ENCODE measurements at places on chromosomes 6 and 20.

DNA sequence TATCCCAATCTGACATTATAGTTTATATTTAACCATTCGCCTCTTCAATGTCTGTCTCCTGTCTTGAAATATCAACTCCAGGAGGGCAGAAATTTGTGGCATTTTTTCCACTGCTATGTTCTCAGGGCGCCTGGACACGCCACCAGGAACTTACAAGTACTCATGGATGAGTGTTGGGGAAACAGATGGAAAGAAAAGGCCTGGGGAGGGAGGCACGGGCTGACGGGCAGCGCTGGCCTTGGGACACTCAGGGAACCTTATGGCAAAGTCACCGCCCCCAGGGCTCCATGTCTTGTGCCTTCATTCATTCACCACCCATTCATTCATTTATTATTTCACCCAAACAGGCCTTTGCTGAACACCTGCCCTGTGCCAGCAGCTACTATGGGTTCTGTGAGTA is 222.9 kb downstream of the PREX1 start:
- no peak for DNase-seq

DNA sequence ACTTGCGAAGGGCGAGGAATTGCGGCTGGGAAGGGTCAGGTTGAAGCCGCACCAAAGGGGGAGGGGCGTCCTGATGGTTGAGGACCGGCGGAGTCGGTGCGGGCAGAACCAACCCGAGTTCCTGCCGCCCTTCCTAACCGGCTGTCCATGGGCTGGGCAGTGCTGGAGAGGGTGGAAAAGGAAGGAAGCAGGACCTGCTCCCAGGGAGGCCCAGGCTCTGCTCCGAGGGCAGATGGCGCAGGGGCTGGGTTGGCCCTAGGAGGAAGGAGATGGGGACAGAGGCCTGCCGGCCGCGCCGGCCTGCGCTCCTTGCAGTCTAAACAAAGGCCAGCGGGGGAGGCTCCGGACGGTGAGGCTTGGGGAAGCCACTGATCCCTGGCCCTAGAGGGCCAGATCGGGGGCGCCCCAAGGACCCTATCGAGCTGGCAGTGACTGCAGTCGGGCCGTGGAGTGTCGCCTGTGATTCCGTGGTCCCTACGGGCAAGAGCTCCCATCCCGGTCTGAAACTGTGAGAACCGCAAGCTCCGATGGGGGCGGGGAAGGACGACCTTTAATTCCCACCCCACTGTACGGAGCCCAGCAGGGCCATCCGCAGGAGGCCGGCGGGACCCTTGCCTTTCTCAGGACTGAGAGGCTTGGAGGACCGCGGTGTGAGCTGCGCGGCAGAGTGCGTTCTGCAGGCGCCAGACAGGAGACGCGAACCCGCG is 39.4 kb downstream of the YTHDF1 start:
- no peak for DNase-seq

DNA sequence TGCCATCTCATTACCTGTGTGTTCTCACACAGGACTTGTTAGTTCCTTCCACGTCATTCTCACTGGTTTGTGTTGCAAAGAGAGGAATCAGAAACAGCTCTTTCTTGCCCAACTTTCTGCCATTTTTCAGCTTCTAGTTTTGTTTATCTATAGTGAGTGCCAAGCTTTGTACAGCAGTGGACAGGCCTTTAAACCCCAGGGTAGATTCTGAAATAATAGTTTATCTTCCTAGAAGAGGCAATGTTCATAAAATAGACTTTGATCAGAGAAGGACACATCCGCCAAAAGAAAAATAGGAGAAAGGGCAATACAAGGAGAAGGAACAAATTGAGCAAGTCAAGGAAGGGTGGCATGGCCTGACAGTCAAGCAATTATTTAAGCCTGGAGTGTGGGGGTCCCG is 17.7 kb upstream of the TMEM30A start:
- no peak for DNase-seq

DNA sequence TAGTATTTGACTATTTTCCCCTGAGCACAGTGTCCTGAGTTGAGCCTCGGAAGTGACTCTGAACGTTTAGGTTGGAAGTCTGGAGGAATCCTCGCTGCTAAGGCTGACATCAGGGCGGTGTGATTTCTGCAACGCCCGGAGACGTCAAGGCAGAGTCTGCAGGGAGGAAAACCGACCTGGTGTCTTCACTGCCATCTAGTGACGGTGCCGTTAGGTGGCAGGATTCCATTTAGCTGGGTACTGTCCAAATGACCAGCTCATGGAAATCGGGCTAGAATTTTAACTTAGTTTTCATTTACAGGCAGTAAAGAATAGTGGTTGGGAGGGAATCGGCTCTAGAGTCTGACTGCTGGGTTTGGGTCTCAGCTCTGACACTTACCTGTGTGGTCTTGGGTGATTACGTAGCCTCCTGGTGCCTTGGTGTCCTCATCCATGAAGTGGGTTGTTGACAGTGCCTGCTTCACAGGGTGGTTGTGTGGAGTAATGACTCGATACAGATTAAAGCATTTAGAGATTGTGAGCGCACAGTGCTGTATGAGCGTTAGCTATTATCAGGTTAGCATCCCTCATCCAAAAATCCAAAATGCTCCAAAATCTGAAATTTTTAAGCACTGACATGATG is 35.0 kb downstream of the FOXF2 start:
- DNase-seq = peak; percentile 28

DNA sequence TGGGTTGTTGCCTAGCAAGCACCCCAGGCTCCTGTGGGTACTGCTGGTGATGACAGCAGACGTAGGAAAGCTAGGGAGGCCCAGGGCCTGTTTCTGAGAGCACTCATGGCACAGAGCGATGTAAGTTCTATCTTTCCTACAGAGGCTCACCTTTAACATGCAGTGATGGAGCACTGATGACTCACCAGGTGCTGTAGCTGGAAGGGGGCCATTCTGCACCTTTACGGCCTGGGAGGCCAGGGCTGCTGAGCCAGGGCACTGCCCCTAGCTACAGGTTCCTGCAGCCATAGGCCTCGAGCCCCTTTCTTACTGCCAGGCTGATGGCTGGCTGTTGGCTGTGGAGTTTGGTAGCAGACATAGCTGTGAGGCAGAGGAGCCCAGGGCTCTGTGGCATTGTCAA is 31.1 kb upstream of the GPR6 start:
- DNase-seq = no peak

DNA sequence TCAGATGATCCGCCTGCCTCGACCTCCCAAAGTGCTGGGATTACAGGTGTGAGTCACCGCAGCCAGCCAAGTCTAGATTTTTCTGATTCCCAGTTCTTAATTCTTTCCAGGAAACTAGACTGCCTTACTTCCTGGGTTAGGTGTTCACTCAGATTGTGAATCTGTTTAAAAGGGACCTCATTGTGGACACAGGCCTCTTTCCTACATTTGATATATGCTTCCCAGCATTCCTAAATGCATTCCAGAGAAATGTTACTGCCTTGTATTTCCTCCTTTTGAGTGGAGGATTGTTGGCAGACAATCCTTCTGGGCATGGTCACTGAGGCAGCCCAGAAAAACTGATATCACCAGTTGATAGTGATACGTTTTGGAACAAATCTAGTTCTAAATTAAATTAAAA is 15.7 kb downstream of the TMEM181 start:
- DNase-seq = no peak

GRCh38 chr20:4089756-4090487 is 74.6 kb upstream of the RNF24 start:
- DNase-seq = no peak

GRCh38 chr6:116136933-116137340 is 11.0 kb upstream of the COL10A1 start:
- DNase-seq = peak; percentile 61

GRCh38 chr20:47774131-47774777 is 11.0 kb downstream of the SULF2 start:
- no peak for DNase-seq

DNA sequence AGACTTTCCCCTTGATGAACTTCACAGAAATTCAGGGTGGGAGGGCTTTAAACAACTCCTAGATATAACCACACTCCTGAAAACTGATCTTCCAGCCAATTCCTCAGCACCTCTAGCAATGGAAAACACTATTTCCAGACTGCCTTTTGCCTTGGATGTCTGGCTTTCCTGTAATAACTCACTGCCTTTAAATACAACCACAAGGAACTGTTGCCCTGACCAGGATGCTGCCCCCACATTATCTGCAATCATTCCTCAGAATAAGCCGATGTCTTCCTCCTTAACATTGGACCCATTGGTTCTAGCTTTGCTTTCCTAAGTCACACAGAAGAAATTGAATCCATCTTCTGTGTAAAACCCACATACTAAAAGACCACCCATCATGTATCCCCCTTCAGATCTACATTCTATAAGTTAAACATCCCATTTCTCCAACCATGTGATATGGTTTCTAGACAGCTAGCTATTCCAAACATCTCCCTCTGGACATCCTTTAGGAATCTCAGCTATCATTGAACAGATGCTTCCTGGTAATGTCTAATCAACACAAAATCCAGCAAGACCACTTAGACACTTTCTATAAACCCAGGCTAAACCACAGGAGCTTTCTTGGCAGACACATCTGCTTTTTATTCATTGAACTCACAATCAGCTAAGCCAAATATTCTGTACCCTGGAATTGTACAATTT is 95.9 kb upstream of the KCNQ5 start:
- no peak for DNase-seq

DNA sequence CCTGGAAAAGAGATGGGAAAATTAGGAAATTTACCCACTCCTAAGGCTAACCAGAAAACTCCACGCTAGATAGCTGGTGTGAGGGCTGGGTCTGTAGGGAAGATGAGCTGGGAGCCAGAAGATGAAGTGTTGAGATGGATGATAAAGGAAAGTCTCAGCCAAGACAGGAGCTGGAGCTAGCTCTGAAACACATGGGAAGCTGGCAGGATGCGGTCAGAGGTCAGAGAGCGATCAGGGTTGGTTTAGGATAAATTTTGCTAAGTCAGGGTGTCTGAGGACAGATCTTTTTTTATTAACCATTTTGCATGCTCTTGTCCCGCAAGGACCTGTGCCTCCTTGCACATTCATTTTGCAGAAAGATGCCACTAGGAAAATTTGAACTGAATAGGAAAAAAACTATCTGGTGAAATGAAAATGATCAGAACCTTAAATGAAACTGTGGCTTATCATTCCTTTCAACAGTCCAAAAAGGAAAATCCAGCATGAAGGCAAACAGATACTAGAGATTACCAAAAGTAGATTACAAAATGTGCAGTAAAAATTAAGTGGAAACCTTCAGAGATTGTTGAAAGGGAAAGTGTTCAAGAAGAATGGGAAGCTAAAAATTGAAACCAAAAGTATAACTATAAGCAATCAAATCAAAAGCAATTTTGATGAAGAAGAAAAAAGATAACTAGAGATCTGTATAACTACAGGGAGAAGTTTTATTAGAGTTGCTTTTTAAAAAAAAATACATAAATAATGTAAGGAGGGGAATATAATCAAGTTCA is 10.7 kb upstream of the EDN1 start:
- DNase-seq = no peak

DNA sequence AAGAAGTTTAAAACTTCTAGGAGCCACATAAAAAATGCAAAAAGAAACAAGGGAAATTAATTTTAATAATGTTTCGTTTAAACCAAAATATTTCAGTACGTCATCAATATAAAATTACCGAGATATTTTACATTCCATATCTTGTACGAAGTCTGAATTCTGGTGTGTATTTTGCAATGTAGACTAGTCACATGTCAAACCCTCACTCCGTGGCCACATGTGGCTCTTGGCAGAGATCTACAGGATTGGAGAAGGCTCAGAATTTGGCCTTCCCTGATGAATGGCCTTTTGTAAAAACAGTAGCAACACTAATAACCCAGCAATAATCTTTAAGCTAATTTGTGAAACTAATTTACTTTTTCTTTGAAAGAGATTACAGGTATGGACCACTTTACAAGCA is 217.1 kb downstream of the PRL start:
- no peak for DNase-seq

GRCh38 chr6:15952231-15953151 is 176.4 kb upstream of the MYLIP start:
- no peak for DNase-seq

DNA sequence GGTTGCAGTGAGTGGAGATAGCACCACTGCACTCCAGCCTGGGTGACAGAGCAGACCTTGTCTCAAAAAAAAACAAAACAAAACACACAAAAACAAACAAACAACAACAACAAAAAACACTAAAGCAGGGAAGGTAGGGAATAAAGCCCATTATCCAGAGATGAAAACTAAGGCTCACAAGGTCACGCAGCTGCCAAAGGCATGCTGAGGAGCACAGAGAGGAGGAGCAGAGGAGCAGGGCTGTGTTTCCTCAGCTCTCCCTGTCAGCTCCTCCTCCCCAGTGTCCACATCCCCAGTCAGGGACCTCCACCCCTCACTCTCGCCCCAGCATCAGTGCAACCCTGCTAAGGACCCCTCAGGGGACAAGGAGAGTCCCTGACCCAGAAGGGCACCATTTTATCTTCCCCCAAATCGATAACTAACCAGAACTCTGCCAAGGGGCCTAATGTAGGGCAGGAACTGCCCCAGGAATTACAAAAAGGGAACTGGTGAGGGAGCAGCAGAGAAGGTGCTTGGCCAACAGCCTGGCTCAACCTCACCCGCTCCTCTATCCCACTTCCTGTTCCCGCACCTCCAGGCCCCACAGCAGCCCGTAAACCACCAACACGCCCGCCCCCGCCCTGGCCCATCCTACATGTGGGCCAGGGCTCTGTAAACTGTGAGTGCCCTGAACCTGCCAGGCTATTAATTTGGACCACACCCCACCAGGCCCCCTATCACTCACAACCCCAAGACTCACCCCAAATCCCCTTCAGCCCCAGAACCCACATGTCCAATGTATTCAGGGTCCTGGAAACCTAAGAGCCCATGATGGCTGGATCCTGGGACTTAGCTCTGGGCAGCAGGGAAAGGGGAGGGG is 9.0 kb downstream of the TEAD3 start:
- no peak for DNase-seq

DNA sequence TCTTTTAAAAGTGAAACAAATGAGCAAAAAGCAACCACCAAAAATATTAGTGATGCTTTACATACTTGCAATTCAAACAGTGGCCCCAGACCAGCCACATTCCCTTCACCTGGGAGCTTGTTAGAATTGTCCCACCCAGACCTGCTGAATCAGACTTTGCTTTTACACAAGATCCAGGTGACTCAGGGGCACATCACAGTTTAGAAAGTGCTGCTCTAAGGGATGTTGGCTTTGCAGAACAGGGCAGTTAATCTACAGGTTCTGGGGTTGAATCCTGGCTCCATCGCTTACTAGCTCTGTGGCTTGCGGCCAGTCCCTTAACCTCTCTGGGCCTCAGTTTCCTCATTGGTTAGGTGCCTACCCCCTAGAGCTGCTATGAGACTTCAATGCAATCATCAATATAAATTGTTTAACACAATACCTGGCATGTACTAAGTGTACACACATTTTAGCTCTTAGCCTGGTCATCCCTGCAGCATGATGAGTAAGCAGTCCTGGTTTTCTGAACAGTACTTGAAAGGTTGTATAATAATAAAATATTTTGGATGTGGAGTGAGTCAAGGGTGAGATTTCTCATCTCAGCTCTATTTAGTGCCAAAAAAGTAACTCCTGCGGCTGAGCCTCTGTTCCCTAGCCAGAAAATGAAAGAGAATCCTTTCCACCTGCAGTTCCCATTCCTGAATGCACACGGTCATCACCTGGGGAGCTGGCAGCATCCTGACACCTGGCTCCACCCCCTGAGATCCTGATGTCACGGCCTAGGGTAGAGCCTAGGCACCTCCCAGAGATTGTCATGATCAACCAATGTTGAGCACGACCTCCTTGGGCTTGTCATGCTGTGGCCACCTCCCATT is 162.7 kb downstream of the ANKRD60 start:
- no peak for DNase-seq

- DNase-seq = no peak
Measured at GRCh38 chr6:30725713-30726505, 5.8 kb downstream of the TUBB start.

Data from activated CD4-positive, alpha-beta T cell treated with anti-CD3 and anti-CD28 coated beads, Interleukin-2, Interleukin-4, amounts not matched to agents 100 ng/mL and 50 ng/mL, durations not matched to agents 16 hours and 8 hours (primary cell).